Activated T-helper 1 cell treated with anti-CD3 and anti-CD28 coated beads, Interleukin-2, amount 50 U/mL, for 16 hours (primary cell): ENCODE measurements at places on chromosomes 1 and 21.

- no peak for DNase-seq
Observed at GRCh38 chr1:14817223-14818170, 219.0 kb downstream of the KAZN start.

DNA sequence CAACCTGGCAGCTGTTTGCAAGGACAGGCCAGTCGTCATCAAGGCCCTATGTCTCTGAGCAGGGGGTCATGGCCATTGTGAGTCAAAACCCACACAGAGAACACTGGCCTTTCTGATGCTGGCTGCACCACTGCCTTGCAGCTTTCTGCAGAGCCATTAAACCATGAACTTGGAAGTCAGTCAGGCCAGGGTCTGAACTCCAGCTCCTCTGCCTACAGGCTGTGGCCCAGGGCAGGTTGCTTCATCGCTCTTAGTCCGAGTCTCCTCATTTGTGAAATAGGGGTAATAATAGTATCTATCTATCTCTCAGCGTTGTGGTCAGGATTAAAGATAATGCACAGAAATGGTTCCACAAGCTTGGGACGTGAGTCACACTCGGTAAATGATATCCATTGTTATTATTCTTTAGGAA lies 35.8 kb upstream of the HIVEP3 start:
- DNase-seq: no peak

GRCh38 chr1:179001451-179001850 lies 24.2 kb upstream of the FAM20B start:
- DNase-seq: no peak

GRCh38 chr1:100164702-100165101 lies 13.4 kb downstream of the LRRC39 start:
- no peak for DNase-seq

GRCh38 chr21:18153063-18153462 lies 91.6 kb upstream of the CHODL start:
- no peak for DNase-seq

DNA sequence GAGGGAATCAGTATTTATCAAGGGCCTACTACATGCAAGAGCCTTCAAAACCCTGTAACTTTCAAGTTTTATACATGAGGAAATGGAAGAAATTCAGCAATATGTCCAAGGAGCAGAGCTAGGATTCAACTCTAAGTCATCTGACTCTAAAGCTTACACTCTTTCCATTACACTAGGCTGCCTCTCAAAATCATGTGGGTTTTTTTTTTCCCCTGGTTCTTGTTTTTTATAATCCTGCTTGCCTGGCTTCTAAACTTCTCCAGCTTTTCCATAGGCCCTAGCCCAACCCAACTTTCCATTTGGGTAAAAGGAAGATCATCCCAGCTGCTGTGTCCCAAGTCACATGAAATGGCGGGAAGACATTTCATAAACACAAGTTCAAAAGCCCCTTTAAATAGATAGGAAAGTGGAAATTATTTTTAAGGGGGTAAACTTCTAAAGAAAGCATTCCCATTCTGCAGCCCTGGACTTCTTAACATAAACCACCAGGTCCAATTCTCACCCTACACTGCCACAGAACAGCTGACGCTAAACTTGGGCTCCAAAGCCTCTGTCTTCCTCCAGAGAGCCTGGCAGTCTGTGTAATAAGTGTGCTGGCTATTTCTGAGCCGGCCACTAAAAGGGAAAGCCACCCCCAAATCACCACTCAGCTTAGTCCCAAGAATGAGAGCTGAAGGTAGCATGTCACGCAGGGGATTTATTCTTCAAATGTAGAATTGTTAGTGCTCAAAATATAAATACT lies 46.9 kb downstream of the ITPKB start:
- DNase-seq: no peak

GRCh38 chr1:48405400-48405799 lies 66.6 kb downstream of the SPATA6 start:
- DNase-seq: no peak

GRCh38 chr1:43279666-43280065 lies 5.7 kb downstream of the C1orf210 start:
- DNase-seq: no peak

DNA sequence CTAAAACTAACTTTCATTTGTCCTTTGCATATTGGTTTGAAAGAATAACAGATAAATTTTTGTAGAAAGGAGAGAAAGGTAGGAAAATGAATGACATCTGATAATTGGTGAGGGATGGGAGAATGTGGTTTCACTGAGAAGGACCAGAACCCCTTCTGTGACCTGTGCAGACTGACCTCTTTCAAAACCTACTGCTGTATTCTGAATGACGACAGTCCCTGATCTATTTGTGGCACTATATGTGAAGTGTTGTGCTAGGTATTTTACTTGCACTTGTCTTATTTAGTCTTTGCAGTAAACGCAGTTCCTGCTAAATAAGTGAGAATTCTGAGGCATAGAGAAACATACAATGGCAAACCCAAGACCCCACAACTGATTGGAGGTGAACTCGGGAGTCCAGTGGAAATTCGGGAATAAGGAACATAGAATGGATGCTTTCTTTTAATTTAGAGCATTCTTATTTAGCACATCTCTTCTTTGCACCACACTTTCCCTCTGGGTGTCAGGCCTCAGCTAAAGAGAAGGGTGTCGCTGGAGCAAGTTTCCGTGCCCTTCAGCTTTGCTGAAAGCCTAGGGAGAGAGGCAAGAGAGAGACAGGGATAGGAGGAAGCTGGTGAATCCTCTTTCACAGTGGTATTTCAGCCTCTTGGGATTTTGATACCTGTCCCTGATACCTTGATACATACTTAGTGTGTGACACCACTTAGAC lies 230.2 kb downstream of the PAPPA2 start:
- no peak for DNase-seq

DNA sequence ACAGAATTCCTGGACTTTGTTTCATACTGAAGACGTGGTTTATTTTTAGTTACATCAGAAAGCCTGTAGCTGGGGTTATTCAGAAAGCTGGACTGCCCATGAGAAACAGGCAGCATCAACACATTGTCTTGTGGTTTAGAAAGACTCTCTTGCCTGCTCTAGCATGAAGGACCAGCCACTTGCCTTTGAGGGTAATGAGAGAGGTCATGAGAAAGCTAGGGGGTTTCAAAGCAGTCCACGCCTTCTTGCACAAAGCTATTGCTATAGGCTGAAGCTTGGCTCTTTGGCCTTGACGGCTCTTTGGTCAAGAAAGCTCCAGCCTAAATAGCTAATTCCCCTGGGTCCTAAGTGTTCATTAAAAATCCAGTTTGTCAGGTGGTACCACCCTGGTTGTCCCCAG lies 208.1 kb downstream of the PRDM2 start:
- DNase-seq: no peak

- DNase-seq: no peak
Observed at GRCh38 chr1:217133092-217133491, 409.9 kb upstream of the ESRRG start.

DNA sequence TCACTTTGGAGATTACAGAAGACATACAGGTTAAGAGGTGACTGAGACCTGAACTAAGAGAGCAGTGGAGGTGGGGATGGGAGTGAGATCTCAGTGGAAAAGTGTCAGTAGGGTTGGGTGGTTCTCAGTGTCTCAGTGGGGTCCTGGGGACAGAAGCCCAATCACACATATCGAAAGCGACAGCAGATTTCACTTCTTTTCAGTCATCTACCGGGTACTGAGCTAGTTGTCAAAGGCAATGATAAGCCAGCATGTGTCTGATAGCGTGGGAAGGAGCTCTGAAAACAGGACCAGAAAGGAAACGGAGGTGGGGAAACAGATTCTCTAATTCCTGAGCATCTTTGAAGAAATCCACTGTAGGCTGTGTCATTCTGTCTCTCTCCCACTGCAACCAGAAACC lies 59.5 kb downstream of the RHOU start:
- DNase-seq: no peak

DNA sequence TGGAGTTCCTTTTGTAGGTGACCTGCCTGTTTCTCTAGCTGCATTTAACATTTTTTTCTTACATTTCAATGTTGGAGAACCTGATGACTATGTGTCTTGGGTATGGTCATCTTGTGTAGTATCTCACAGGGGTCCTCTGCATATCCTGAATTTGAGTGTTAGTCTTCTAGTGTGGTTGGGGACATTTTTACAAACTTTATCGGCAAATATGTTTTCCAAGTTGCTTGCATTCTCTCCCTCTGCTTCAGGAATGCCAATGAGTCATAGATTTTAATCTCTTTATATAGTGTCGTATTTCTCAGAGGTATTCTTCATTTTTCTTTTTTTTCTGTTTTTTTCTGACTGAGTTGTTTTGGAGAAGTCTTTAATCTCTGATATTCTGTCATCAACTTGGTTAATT lies 684.0 kb downstream of the NCAM2 start:
- no peak for DNase-seq

GRCh38 chr1:219298571-219299148 lies 125.0 kb downstream of the LYPLAL1 start:
- DNase-seq: no peak

GRCh38 chr1:175866776-175867175 lies 123.4 kb upstream of the TNR start:
- no peak for DNase-seq

GRCh38 chr1:20472860-20473711 lies 12.9 kb downstream of the CAMK2N1 start:
- DNase-seq: no peak

- DNase-seq: no peak
Observed at GRCh38 chr1:201655243-201655642, 116.3 kb downstream of the NAV1 start.

DNA sequence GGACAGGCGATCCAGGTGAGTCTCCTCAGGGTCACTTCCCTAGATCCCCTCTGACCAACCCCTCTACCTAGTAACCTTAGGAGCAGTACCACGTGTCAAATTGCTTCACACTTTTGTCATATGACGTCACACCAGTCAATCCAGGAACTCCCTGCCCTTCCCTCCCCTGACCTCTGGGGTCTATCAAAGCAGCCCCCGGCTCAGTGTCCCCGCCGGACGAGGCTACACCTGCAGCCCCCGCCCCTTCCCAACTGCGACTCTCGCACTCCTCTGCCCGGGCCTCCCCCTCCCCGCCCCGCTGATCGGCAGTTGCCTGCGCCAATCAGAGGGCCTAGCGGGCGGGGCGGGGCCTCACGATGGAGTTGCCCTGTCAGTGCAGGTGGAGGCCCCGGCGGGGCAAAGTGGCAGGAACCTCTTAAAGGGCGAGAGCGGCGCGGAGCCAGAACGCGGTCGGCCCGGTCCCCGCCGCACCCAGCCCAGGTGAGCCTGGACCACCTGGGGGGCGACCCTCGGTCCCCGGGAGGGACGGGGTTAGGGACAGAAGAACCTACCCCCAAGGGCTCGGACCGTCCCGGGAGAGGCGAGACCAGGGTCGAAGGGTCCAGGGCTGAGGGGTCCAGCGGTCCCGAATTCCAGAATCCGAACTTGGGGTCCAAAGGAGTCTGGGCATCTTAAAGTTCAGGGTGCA lies 27.5 kb upstream of the EPB41 start:
- peak; percentile 74 for DNase-seq

DNA sequence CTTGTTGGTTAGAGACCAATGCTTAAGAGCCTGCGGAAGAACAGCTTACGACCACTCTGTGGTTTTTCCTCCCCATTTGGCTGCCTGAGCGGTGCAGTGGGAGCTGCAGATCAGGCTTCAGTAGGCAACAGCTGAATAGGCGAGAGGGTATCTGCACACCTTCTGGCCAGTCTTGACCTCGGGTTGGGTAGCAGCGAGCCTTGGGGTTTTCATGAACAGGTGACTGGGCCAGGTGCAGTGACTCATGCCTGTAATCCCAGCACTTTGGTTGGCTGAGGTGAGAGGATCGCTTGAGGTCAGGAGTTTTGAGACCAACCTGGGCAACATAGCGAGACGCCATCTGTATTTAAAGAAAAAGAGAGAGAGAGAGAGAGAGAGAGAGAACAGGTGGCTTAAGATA lies 41.0 kb downstream of the NENF start:
- DNase-seq: no peak

- DNase-seq: no peak
Observed at GRCh38 chr1:9128166-9128519, 759 bp downstream of the GPR157 start.

DNA sequence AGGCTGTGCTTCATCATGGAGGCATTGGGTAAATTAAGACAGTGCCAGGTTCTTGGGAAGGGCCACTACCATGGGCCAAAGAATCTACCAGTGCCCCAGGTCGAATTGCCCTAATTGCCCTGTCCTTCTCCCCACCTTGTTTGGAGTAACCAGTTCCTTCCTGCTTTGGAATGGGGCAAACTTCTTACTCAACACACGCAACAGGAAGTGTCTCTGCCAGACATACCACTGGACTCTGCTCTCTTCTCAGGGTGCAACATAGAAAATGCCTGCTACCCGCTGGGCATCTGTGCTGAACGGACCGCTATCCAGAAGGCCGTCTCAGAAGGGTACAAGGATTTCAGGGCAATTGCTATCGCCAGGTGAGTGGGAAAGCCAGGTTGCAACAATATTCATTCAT lies 15.8 kb downstream of the CDA start:
- no peak for DNase-seq

- DNase-seq: no peak
Observed at GRCh38 chr1:57894315-57894714, 470.5 kb upstream of the DAB1 start.

DNA sequence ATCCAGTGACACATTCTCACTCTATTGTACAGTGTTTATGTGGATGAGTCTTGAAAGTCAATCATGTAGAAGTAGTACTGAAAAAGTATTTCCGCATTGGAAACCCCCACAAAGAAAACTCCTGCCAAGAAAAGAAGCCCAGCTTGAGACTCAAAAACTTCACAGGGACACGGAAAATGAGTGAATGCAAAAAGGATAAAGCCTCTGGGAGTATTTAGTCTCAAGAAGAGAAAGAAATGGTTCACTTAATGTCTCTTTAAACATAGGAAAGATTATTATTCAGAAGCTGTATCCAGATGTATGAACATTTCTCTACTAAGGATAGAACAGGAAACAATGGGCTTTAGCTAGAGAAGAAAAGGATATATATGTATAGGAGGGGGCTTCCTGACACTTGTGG lies 304.5 kb downstream of the BARHL2 start:
- DNase-seq: no peak

GRCh38 chr1:168656485-168656884 lies 72.5 kb downstream of the DPT start:
- DNase-seq: no peak

DNA sequence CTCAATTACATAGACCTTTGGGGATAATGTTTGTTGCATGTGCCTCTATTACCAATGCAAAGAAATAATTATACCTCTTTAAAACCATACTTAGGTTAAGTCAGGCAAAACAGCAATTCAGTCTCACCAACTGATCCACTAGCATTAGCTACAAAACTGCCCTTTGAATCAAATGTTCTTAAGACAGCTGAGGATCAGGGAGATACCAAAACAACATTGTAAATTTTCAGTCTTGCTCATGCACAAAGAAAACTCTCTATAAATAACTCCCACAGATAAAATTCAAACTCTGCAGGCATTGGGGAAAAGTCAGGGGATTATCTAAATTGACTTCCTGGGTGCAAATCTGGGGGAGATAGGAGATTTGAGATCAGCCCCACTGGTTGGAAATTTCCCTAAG lies 100.9 kb upstream of the DPT start:
- DNase-seq: no peak

DNA sequence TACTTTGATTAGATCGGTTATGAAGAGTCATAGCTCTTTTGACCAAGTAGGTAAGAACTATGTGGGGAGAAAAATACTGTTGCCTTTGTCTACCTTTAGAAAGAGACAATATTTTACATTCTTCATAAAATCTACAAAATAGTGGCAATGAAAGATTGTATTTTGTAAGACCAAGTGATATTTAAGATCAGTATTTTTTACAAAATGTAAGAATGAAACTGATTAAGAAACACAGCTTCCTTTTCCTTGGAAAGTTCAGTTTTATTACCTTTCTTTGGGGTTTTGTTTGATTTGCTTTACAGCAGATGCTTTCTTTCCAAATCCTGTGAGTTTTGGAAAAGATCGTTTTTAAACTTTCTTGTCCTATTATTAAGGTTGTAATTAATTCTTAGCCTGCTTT lies 69.8 kb downstream of the SLC35A3 start:
- DNase-seq: no peak
